OCI-LY7 (cell line): ENCODE measurements at places on chromosomes 5 and 9. TPM values are rescaled to one million over a fixed set of nuclear protein-coding genes. Genes with fewer than 3 reads are reported as not detected.
A peak's percentile ranks its signal among the peaks of the same experiment; 100 is the strongest.

DNA sequence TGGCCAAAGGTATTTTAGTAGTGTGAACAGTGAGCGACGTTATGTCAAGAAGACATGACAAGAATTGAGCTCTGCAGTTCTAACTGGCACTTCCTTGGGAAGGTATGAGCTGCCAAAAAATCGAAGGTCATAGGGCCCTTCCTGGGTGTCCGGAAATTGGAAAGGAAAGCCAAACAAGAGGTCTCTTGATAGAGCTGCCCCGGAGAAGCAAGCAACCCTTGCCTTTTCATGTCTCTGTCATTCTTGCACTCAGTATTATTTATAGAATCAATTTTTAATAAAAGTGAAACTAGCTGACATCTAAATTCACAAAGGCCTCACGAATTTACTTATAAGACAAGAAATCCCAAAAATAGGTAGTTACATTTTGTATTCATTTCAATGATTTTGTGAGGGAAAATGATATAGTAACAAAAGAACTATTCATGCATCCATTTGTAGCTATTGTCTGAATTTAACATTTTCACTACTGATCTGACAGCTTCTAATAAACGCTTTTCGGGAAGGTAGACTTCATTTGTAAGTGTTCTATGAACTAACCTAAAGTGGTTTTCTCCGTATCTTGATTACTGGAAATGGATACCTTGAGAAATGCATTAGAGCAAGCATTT lies 113.8 kb upstream of the VCAN start:
- no peak for DNase-seq

GRCh38 chr9:3359048-3359692 lies 166.6 kb downstream of the RFX3 start:
- DNase-seq = peak; percentile 11

HRH2 gene
- total RNA-seq = not detected in 2 replicates

DNA sequence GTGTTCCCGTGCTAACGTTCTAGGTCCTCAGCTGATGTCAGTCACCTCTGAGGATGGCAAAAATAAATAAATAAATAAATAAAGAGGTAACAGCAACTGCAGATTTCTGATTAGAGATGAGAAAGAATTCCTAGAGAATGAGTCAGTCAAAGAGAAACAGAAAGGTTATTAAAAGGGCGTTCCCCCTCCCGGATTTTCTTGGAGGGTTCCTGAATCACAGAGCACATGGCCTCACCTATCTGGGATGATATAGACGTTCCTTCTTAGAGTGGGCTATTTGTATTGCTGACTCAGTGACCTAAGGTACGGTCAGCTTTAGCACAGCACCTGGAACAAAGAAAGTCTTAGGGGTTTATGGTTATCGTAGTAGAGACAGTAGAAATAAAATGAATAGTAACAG lies 30.6 kb downstream of the HTR4 start:
- DNase-seq = no peak

DNA sequence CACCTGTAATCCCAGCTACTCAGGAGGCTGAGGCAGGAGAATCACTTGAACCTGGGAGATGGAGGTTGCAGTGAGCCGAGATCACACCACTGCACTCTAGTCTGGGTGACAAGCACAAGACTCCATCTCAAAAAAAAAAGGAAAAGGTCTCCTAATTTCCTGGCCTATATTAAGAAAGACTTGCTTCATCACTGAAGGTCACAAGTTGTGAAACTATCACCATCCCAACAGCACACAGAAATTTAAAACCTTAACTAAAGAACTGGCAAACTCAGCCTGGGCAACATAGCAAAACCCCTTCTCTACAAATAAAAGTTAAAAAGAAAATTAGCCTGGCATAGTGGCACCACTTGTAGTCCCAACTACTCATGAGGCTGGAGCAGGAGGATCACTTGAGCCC lies 17.2 kb downstream of the FRMD3 start:
- no peak for DNase-seq

BTNL8 gene
- not detected in 2 replicates for total RNA-seq

FRMPD1 gene
- not detected in 2 replicates for total RNA-seq

SLC34A1 gene
- 0.46 and 0.63 TPM in 2 replicates for total RNA-seq

OR1L6 gene
- total RNA-seq = not detected in 2 replicates
